Tibial nerve (tissue), 4 donors: ENCODE measurements at places on chromosomes 6 and 20.

- DNase-seq = no peak
These were observed 37.8 kb downstream of the ELOVL5 start for GRCh38 chr6:53310771-53311585.

GRCh38 chr6:45813943-45814342 lies 201.7 kb downstream of the CLIC5 start:
- no peak for DNase-seq

DNA sequence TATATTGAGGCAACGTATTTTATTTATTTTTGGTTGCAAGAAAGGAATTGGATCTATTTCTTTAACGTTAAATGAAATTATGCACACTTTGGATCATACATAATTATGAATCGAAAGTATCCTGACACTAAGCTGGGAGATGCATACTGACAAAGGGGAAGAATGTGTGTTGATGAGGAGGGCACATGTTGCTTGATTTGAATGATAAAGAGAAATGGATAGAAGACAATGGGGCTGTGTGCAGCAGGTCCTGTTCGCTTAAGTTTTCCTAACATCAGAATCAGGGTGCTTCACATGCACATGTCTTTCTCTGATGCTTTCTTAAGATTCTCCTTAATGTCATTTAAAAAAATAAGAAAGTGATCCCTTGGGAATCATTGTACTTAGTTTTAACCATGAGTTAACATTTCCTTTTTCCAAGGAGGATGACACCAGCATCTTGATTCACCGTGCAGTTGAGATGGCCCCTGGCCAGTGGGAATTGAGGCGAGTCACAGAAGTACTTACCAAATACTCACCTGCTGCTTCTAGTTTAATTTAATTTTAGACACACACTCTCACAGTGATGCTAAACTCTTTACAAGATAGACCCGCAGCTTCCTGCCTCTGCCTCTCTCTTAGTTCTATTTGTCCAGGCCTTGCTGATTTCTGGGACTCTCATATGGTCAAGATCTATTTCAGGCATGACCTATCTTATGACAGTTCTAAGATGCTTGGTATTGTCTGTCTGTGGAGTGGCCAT lies 116.5 kb downstream of the CLIC5 start:
- no peak for DNase-seq

GRCh38 chr6:138643210-138643609 lies 130.4 kb upstream of the CCDC28A start:
- no peak for DNase-seq

DNA sequence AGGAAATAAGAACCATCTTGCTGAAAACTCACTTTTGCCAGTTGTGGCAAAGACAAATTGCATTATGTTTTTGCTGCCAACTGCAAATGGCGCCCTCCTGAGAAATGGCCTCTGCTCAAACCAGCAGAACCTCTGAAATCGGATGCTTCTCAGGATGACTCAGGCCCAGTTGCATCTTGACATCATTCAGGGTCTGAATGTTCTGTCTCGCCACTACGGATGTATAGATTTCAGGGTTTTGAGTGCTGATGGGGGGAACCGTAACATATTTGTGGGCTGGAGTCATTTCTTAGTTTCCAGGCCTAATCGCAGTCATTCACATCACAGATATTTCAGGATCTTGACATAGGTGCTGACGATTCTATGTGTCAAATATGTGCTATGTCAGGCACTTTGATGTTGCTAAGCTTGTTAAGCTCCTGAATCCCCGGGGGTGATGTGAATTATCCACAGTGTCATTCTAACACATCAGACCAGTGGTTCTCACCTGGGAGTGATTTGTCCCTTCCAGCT lies 207.1 kb downstream of the NFATC2 start:
- DNase-seq = no peak

DNA sequence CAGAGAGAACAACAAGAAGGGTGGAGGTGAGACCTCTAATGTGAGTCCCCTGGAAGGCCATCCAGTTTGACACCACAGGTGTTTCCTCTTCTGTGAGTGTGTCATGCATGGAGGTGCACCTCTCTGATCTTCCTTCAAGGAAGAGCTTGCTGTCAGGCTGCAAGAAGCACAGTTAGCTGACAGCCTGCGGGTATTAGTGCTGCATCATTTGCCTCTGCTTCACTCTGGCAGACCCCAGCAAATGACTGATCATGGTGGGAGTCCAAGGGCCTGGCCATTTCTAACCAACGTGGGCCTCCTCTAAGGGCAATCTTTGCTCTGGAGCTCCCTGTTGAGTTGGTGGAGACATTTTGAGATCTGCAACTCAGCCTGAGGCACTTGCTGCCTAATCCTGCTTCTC lies 206.3 kb downstream of the EPHA7 start:
- DNase-seq = no peak
